ENCODE measurements at places on chromosomes 5 and 9.
A peak's percentile ranks its signal among the peaks of the same experiment; 100 is the strongest.

- DNase-seq = no peak
Observed at GRCh38 chr5:57325678-57326397, 152.0 kb downstream of the GPBP1 start.

- DNase-seq = no peak
Observed at GRCh38 chr9:131582466-131583336, 37.4 kb downstream of the PRRT1B start.

GRCh38 chr9:111805830-111806241 lies 11.1 kb upstream of the SHOC1 start:
- DNase-seq = peak; percentile 77

GRCh38 chr5:59174248-59174844 lies 591.5 kb downstream of the RAB3C start:
- DNase-seq = peak; percentile 78

- DNase-seq = no peak
Observed at GRCh38 chr9:105245891-105246161, 1.4 kb downstream of the SLC44A1 start.

- no peak for DNase-seq
Observed at GRCh38 chr9:85185486-85186217, 516.1 kb downstream of the NTRK2 start.

- DNase-seq = no peak
Observed at GRCh38 chr5:138969323-138970002, 94.3 kb upstream of the LRRTM2 start.

- DNase-seq = no peak
Observed at GRCh38 chr5:145958436-145958835, 22.1 kb downstream of the SH3RF2 start.

GRCh38 chr5:80442742-80443141 lies 34.9 kb downstream of the ZFYVE16 start:
- DNase-seq = no peak

GRCh38 chr9:12566404-12567090 lies 126.6 kb upstream of the TYRP1 start:
- DNase-seq = no peak

DNA sequence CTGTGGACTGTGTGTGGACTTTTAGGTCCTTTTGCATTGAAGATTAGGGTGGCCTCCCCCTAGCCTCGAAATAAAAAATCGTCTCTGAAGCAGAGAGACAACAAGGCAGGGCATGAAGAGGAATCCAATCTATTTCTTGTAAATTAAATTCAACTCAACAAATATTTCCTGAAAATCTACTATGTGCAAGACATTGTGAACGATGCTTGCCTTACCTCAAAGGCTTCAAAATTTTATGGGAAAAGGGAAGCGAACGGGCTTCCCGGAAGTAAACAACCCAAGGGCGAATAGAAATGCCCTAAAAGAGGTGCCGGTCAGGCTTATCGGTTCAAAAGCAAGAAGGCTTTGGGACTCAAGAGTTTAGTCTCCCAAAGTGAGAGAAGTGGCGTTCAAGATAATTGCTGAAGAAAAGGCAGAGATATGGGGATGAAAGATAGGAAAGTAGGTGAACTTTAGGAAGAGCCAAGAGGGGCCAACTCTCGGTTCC lies 525 bp downstream of the KIF24 start:
- peak; percentile 7 for DNase-seq

GRCh38 chr5:373710-374602 lies 52.4 kb downstream of the AHRR start:
- peak; percentile 81 for DNase-seq

GRCh38 chr5:69279517-69279916 lies 44.8 kb downstream of the CDK7 start:
- no peak for DNase-seq

DNA sequence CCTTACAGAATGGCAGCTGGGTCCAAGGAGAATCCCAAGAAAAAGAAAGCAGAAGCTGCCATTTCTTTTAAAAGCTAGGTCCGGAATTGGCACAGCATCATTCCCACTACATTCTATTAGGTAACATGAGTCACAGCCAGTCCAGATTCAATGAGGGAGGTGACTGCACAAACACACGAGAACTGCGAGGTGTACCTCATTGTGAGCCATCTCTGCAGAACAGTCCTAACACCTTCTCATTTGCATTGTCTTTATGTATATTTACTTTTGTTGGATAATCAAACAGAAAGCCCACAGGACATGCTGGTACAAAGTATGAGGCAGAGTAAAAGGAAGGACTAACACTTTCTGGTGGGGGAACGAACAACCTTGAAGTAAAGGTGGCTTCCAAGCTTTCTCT lies 14.6 kb upstream of the HABP4 start:
- DNase-seq = no peak

DNA sequence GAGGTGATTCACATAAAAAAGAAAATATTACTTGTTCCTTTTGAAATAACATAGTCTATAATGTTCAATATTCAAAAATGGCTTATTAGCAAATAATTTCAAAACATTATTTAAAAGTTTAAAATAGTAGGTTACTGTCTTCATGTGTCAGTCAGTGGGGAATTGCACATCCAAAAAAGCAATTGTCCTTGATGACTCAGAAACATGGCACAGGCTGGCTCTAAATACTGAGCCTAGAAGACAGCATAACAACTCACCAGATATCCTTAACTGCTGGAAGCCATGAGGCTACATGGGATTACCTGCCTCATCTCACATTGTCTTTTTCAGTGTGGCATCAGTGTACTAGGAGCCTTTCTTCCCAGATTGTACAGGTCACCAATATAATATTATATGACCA lies 439.5 kb upstream of the RGMB start:
- DNase-seq = no peak

GRCh38 chr5:165015126-165015525 lies 1509.7 kb downstream of the MAT2B start:
- no peak for DNase-seq

GRCh38 chr9:114460513-114461199 lies 44.6 kb downstream of the WHRN start:
- DNase-seq = no peak

GRCh38 chr5:141973871-141974595 lies 5.1 kb downstream of the RNF14 start:
- peak; percentile 78 for DNase-seq

DNA sequence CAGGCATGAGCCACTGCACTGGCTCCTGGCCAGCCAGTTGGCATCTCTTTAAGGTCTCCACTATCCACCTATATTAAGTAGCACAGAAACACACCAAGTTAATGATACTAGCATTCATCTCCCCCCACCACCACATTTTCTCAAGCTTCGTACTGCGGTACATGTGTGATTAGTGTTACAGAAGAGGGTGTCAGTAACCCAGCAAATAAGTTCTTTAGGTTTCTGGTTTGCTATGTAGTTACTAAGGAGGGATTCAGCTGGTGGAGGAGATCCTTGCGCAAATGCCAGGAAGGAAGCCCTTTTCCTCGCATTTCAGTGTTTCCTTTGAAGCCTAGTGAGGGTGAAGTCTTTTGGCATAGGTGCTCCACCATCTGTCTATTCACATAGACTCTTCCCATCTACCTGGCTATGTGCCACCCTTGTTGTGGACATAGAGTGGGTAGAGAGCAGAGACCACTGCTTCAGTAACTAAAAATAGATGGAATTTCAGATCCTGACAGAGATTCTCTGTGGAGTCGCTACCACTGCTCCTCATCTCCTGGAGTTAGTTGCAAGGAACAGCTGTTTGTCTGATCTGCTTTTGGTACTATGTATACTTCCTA lies 16.7 kb downstream of the UBE2D2 start:
- DNase-seq = no peak

DNA sequence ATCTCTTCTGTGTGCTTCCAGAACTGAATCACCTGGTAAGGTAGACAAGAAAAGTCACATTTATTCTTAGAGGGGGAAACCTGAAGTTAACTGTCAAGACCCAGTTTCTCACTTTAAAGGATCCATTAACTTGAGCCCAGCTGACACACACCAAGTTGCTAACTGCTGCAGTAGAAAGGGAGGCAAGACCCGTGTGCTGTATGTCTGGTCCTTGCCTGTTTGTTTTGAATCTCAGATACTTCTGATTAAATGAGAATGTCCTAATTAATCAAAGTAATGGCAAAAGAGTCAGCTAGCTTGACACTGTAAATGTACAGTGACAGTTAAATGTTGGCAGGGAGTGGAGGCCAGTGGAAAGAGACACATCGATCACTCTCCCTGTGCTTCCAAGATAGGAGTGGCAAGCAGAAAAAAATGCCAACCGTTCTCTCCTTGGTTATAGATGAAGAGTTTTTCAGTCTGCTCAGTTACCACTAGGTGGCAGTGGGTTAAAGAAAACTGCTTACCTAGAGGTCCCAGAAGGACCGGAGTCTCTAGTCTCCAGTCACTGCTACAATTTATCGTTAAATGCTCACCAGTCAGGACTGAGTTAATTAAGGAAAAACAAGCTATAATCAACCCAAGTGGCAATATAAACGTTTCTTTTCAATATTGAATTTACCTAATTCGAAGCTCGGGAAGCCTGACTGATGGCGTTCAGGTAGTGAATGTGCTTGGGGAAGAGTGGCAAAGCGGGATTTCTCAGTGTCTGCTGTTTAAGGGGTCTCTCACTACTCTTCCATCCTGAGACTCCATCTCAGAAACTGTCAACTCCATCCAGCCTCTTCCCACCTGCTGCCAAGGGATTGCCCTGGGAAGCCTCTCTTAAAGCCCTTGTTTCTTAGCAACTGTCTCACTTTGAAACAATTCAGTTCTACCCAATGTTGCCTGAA lies 18.4 kb downstream of the LSM11 start:
- peak; percentile 74 for DNase-seq

- peak; percentile 39 for DNase-seq
Observed at GRCh38 chr9:81716409-81716808, 27.1 kb upstream of the TLE1 start.
